ENCODE measurements at places on chromosomes 16 and 17.

- DNase-seq = no peak
Measured at GRCh38 chr16:12625068-12625467, 178.6 kb downstream of the CPPED1 start.

DNA sequence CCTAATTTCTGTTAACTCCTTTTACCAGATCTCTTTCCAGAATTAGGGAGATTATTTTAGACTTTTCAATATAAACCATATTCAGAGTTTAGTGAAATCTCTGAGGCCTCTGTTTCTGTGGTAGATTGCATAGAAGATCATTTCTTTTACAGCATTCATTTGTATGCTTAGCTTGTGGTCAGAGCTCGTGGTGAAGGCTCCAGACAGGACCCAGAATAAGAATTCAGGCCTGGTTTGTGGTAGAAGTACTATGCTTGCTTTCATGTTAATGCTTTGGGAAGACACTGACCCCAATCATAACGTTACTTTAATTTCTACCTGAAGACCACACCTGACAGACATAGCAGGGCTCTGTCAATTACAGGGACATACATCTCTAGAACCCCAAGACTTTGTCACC is 258.1 kb downstream of the FTO start:
- no peak for DNase-seq

- no peak for DNase-seq
Measured at GRCh38 chr16:63981639-63982038, 1140.2 kb downstream of the CDH11 start.

DNA sequence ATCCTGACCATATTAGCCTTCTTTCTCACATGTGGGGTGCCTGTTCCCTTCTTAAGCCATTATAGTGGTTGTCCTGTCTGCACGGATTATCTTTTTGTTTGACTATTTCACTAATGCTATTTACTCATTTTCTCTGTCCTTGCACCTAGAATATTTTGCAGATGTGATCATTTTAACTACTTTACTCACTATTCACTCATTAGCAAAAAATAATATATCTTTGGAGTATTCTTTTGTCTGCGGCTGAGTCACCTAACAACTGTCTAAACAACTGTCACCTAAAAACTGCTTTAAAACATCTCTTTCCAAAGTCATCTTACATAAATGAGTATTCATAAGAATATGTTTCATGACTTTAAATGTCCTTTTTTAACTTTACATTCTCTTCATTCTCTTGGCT is 87.4 kb downstream of the KCNJ2 start:
- no peak for DNase-seq

- peak; percentile 50 for DNase-seq
Measured at GRCh38 chr17:28957992-28958355, 6.7 kb upstream of the PHF12 start.

DNA sequence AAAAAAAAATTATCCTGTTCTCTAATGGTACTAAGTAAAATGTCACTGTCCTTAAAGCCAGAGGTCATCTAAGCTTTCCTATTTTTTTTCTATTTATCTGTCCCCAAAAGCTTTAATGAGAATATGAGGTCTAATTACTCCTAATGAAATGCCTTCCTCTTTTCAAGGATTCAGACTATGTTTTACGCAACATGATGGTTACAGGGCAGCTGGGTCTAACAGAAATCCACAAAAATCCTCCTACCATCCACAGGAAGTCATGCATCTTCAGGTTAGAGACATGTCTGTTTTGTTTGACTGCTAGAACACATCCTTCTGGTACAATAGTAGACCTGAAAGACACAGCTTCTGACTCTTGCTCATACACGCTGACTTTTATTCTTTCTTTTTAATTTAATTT is 29.7 kb upstream of the NSRP1 start:
- no peak for DNase-seq

DNA sequence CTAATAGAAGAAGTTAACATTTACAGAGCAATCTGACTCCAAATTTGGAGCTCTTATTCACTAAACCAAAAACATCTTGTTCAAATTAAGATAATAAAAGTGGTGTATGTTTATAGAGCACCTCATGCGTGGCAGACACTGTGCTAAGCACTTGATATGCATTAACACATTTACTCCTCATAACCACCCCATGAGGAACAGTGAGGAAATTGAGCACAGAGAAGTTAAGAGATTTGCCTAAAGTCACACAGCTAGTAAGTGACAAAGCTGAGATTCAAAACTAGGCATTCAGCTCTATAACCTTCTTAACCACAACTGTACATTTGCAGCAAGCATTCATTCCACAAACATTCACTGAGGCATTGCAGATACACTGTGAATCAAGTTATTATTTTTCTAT is 94.0 kb downstream of the VAT1L start:
- no peak for DNase-seq

DNA sequence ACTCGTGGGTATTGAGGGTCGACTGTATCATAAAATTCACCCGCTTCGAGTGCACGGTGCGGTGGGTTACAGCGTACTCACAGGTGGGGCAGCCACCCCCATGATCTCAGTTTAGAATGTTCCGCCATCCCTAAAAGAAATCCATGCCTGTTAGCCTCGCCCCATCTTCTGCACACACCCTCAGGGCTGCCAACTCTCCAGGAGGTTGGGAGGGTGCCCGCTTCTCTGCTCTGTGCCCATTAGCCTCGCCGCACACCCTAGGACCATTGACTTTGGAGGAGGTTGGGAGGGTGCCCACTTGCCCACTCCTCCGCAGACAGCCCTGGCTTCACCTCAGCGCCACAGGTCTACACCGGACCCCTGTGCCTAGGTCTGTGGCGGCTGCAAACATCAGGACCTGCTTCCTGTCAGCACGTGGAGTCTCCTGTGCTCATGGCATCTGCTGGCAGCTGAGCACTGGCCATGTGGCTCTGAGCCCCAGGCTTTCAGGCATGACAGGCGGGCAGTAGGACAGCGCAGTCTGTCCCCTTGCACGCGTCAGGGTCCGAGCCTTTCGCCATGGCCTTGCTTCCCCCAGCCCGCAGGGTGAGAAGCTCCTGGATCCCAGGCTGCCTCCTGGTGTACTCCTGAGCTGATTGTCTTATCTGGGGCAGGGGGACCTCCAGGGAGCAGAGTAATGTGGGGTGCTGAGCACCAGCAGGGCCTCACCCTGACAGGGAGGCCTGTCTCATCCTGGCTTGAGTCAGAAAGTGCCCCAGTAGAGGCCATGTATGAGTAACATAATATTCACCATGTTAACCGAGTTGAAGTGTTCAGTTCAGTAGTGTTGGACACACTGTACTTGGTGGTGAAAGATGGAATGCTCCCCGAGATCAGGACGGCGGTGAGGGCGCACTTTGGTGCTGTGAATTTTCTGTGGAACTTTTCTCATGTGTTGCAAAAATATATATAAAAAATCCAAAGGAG is 21.9 kb downstream of the NME3 start:
- DNase-seq = no peak

DNA sequence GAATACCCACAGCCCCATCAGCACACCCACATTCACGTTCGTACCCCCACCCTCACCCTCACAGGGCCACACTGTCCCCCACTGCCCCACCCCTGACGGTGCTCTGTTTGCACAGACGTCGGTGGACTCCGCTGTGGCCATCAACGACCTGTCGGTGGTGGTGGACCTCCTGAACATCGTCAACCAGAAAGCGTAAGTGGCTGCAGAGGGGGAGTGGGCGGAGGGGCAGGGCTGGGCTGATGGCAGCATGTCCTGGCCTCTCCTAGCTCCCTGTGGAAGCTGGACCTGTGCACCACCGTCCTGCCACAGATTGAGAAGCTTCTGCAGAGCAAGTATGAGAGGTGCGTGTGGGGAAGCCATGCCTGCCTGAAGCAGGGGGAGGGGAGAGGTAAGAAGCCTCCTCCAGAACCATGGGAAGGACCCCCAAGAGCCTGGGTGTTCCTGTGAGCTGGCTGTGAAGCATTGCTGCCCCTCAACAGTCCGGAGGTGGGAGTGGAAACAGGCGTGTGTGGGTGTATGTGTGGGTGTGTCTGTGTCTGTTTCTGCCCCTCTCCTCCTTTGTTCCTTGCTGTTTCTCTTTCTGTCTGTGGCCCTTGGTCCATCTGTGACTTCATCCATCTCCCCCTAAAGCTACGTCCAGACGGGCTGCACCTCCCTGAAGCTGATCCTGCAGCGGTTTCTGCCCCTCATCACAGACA is 20.3 kb downstream of the KATNB1 start:
- peak; percentile 60 for DNase-seq

DNA sequence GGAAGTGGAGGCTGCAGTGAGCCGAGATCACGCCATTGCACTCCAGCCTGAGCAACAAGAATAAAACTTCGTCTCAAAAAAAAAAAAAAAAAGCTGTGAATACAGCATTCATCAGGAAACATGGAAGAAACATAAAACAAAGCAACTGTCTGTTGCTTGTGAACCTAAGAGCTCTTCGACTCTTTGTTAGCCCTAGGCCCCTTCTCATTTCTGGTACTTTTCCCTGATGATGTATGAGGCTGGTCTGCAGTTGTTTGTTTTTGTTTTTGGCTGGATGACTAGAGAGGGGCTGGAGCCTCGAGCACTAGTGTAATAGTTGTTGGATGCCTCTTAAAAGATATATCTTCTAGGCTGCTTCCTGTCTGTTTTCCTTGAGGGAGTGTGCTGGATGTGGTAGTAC is 113.5 kb downstream of the MAP2K6 start:
- DNase-seq = no peak

DNA sequence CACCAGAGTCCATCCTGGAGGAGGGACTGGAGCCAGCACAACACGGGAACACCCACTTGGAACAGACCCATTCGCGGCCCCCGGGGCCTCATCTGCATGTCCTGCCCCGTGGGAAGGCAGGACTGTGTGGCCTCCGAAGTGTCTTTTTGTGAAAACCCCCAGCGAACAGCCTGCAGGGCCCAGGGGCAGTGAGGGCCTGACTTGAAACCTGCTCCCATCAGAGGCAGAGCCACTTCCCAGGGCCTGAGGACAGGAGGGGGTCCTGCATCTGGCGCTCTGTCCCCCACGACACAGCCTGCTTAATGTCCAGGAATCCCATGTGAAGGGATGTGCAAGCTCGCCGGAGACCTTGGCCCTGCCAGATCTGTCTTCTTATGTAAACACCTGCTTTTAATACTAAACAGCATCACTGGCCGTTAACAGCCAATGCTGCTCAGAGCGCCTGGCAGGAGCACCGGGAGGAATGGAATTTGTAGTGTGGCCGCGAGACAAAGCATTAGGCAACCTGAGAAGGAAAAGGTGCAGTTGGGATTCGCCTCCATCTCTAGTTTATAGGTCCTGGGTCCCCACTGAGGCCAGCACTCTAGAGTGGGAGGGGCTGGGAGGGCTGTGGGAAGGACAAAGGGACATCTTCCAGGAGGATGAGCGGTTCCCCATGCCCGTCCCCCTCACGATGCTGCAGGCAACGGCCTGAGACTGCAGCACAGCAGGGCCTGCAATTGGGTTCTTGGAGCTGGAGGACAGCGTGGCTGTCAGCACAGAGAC is 9.6 kb upstream of the EVPL start:
- no peak for DNase-seq

DNA sequence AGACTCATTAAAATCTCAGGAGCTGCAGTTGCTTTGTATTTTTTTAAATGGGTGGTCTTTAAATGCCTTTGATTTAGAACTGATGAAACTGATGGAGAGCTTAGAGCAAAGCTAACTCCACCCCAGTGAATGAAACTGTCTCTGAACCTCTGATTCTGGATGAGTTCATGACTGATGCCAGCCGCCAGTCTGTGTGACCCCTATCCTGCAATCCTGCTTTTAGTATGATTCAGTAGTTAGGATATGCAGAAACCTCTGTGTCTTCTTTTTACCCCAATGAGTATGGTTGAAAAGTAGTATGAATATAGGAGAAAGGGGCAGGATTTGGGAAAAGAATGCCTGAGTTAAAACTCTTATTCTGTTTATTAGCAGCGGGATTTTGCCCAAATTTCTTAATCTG is 12.3 kb upstream of the SALL1 start:
- no peak for DNase-seq

DNA sequence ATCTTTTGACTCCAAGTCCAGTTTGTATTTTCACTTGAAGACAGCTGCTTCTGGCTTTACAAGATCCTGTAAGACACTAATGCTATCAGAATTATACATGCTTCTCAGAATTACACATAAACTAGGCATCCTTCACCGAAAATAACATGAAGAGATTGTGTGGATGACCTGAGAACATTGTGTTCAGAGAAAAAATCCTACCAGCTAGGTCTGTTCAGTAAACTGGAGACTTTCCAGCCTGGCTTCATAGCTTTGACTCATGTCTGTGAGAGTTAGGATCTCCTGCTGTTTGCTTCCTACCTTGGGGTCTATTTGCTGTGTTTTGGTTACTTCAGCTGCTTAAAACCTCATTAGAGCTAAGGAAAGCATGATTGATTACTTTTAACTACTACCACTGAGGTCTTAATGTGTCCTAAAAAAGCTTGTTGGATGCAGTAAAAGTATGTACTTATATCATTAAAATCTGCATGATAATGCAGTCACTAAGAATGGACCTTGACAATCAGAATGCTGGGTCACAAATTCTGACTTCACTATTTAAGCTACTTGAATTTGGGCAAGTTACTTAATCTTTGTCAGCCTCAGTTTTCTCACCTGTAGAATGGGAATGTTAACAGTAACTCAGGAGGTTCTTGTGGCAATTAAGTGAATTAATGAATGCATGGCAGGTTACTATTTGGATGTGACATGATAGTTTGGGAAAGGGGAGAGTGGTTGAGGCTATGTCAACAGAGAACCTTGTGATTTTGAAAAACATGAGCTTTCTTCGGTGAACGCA is 8.0 kb upstream of the MYH13 start:
- DNase-seq = no peak

DNA sequence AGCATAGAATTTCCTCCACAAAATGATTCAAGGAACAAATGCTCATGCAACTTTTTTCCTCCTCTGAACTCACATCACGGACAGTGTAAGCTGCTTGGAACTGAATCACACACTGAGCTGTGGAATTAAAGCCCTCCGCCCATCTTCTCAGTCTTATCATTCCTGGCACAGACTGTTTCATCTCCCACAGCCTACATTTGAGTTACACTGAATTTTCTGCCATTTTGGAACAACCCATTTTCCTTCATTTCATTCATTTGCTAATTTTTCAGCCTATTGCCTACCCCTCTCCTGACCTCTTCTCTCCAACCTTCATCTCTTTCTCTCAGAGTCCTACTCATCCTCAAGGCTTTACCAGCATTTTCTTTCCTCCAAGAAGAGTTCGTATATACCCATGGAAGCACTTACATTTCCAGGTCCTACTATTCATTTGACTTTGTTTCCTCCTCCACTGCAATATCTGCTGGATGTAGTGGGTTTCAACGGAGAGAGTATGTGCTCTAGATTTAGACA is 39.1 kb upstream of the TOM1L1 start:
- no peak for DNase-seq

Measured in activated effector memory CD4-positive, alpha-beta T cell treated with anti-CD3 and anti-CD28 coated beads, Interleukin-2, amount 50 U/mL, for 16 hours (primary cell).